ENCODE measurements at places on chromosomes 3 and 15. TPM values are rescaled to one million over a fixed set of nuclear protein-coding genes. Genes with fewer than 3 reads are reported as not detected.

HTR3E gene
- total RNA-seq = not detected

CAPN7 gene
- total RNA-seq = 47.2 TPM

ACKR4 gene
- total RNA-seq = 0.22 TPM

CCR1 gene
- total RNA-seq = not detected

SLC7A14 gene
- total RNA-seq = 0.02 TPM

MKRN2OS gene
- total RNA-seq = not detected

ITIH1 gene
- not detected for total RNA-seq

TARS3 gene
- 12.7 TPM for total RNA-seq

DNA sequence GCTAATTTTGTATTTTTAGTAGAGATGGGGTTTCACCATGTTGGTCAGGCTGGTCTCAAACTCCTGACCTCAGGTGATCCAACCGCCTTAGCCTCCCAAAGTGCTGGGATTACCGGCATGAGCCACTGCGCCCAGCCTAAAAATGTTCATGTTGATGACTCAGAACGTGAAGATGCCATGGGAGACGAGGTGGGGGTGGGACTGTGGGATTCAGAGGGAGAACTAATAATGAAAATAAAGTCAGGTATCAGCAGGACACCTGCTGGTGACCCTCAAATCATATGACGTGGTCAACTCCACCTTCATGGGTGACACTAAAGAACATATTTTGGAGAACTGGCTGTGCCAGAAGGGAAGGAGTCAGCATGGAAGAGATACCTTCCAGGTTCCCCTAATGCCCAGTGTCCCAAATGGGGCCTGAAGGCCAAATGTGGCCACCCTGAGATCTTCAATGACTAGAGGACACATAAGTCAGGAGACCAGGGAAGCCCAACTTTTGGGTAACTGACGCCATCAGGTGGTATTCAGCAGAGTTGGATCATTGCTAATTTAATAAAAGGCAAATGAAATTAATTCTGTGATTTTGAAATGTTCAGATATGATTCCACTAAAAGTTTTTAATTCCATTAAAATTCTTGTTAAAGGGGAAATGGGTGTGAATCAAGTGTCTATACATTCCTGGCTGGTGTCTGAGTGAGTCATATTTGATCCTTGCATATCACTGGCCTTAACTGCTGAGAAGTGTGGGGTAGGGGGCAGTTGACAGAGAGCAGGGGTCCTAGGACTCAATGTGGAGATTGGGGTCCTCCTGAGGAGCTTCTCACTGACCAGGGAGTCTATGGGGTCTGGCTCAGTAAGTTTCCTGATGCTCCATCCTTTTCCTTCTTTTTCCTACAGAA is 88.6 kb upstream of the GSK3B start:
- peak overlapping the region; percentile 73 for H3K27ac ChIP-seq
- no peaks in the 10 kb centered on the region for H3K36me3 ChIP-seq
- peaks cover 23% of the 10 kb centered on the region for H3K4me1 ChIP-seq
- H3K4me3 ChIP-seq = no peak overlapping the region

GRCh38 chr3:71008350-71008935 is 575.1 kb downstream of the FOXP1 start:
- peak overlapping the region; percentile 76 for H3K27ac ChIP-seq
- H3K4me1 ChIP-seq = peaks cover 68% of the 10 kb centered on the region
- no peak for DNase-seq
- H3K27me3 ChIP-seq = no peaks in the 10 kb centered on the region

- H3K27me3 ChIP-seq = no peaks in the 10 kb centered on the region
- H3K27ac ChIP-seq = peak overlapping the region; percentile 1
- DNase-seq = no peak
- peaks cover under 1% of the 10 kb centered on the region for H3K36me3 ChIP-seq
- peaks cover 7% of the 10 kb centered on the region for H3K4me1 ChIP-seq
Observed at GRCh38 chr3:81788610-81789009, 27.2 kb upstream of the GBE1 start.

DNA sequence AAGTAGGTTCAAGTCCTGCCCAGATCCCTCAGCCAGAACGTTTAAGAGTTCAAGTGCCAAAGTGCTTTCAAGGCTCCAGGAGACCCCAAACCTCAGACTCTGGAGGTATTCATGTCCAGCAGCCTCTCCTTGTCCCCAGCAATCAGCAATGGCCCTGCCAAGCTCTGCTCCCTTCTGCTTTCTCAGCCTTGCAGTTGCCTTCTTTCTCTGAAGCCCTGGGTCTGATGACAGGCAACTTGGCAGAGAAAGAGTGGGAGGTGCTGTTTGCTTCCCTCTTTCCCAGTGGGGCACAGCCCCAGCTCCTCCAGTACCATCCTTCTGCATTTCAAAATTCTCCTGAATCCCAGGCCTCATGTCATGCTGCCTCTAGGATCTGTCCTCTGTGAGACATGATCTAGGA is 40.2 kb downstream of the ATP2B2 start:
- peak; percentile 22 for DNase-seq
- peaks cover 50% of the 10 kb centered on the region for H3K27me3 ChIP-seq

DNA sequence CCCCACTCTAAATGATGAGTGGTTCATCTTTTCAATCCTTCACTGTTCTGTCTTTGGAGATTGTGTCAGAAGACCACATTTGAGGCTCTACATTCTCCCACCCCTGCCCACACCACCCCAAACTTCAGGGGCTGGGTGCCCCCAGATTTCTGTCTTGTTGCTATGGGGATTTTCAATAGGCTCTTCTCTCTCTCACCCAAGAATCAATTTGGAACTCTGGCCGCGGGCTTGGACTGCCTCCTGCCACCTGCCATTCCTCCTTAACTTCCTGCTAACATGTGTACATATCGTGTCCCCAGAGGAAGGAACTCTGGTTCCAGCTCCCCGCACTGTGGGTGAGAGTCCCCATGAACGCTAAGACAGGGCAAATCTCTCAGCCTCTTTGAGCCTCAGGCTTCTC is 67.4 kb upstream of the LARS2 start:
- no peak overlapping the region for H3K27ac ChIP-seq
- no peak overlapping the region for H3K4me3 ChIP-seq
- peaks cover 25% of the 10 kb centered on the region for H3K27me3 ChIP-seq
- no peak for DNase-seq

DNA sequence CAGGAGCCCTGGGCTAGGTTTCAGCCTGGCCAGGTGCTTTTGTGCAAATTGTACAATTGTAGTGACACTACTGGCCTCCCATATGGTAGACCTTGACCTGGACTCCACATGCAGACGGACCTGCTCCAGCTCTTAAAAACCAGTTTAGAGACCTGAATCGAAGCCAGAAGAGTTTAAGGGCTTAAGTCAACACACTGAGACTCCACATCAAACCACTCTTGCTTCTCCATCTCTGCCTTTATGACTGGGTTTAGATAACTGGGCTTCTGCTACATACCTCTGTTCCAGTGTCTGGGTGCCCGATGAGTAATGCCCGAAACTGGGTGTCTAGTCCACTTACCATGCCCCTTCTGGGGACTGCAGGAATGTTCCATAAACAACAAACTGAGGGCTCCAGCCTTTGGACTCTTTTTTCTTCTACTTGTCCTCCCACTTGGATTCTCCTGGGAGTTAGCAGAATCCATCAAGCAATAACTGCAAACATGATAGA is 32.8 kb downstream of the TMEM212 start:
- no peak for DNase-seq
- H3K27me3 ChIP-seq = no peaks in the 10 kb centered on the region
- H3K4me3 ChIP-seq = peak overlapping the region; percentile 34
- peak overlapping the region; percentile 96 for H3K27ac ChIP-seq
- H3K4me1 ChIP-seq = peaks cover 72% of the 10 kb centered on the region

GRCh38 chr15:44654858-44655257 is 8.6 kb downstream of the SPG11 start:
- no peak overlapping the region for H3K4me3 ChIP-seq
- no peak for DNase-seq
- peaks cover 28% of the 10 kb centered on the region for H3K36me3 ChIP-seq
- H3K27ac ChIP-seq = no peak overlapping the region

GRCh38 chr15:81254277-81254915 is 57.7 kb downstream of the IL16 start:
- no peak overlapping the region for H3K4me3 ChIP-seq
- DNase-seq = no peak
- H3K27ac ChIP-seq = no peak overlapping the region
- peaks cover 9% of the 10 kb centered on the region for H3K4me1 ChIP-seq

DNA sequence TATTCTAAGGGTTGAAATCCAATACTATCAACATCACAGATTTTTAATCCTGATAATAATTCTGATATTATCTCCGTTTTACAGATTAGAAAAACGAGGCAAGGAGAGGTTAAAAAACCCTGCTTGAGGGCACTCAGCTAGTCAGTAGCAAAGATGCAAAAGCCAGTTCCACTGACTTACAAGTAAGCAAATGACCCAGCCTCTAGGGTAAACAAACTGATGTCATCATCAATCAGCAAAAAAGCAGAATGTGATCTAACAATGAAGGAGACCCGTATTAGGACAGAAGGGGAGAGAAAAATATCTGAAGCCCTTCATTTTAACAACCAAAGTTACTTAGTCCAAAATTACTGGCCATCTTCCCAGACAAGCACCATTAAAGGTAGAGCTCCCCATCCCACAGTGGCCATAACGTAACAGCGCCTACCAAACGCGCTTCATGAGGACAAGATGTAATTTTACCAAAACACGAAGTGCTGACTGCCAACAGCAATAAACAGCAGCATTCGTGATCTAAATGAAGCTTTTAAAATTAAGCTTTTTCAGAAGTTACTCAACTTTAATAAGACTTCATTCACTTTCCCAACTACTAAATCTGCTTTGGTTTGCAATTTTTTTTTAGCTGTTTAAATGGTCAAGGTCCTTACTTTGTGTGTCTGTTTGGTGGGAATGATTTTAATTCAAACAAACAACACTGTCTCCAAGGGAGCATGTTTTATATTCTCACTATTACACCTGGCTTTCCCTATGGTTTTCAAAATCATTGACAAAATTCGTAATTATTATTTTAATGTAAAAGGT is 176.6 kb downstream of the OSBPL10 start:
- H3K4me1 ChIP-seq = peaks cover 16% of the 10 kb centered on the region
- H3K36me3 ChIP-seq = no peaks in the 10 kb centered on the region
- H3K4me3 ChIP-seq = no peak overlapping the region
- DNase-seq = no peak
- no peaks in the 10 kb centered on the region for H3K27me3 ChIP-seq

DNA sequence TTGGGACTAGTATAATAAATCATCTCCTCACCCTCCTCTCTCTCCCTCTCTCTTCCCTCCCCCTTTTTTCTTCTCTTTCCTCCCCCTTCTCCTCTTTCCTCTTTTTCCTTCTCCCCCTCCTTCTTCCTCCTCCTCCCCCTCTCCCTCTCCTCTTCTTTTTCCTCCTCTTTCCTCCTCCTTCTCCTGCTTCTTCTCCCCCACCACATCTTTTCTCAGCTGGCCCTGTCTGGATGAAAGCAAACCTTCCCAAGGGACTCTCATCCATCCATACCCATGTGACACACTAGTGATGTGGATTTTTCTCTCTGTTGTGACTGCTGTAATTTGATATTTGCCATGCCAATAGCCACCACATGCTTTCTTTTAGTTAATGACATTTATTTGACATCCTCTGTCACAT is 127.2 kb downstream of the EBLN2 start:
- no peaks in the 10 kb centered on the region for H3K36me3 ChIP-seq
- H3K4me3 ChIP-seq = no peak overlapping the region
- peaks cover 3% of the 10 kb centered on the region for H3K27me3 ChIP-seq
- DNase-seq = no peak

- no peaks in the 10 kb centered on the region for H3K36me3 ChIP-seq
- H3K27me3 ChIP-seq = no peaks in the 10 kb centered on the region
- no peak overlapping the region for H3K4me3 ChIP-seq
- no peak overlapping the region for H3K27ac ChIP-seq
- H3K4me1 ChIP-seq = peaks cover 13% of the 10 kb centered on the region
Observed at GRCh38 chr15:27084844-27085243, 113.9 kb downstream of the GABRG3 start.

- H3K27ac ChIP-seq = peak overlapping the region; percentile 54
- peak overlapping the region; percentile 44 for H3K4me3 ChIP-seq
- H3K4me1 ChIP-seq = peaks cover 23% of the 10 kb centered on the region
Observed at GRCh38 chr15:36877796-36878683, 222.3 kb downstream of the MEIS2 start.

- H3K4me3 ChIP-seq = no peak overlapping the region
- no peak for DNase-seq
- peaks cover 23% of the 10 kb centered on the region for H3K4me1 ChIP-seq
- H3K27ac ChIP-seq = peak overlapping the region; percentile 34
- no peaks in the 10 kb centered on the region for H3K27me3 ChIP-seq
- H3K36me3 ChIP-seq = peaks cover 3% of the 10 kb centered on the region
Observed at GRCh38 chr3:55795746-55796145, 308.6 kb upstream of the WNT5A start.

DNA sequence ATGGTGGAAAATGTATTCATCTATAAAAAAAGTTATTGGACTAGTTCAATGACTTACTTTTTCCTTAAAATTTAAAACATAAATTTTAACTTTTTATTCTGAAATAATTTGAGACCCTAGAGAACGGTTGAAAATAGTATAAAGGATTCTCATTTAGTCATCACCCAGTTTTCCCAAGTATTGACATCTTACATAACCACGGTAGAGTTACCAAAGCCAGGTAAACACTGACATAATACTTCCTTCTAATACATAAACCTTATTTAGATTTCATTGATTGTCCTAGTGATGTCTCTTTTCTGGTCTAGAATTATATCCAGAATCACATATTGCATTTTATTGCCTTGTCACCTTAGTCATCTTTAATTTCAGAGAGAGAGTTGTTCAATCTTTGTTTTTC is 319.1 kb downstream of the LPP start:
- H3K27ac ChIP-seq = peak overlapping the region; percentile 94
- no peaks in the 10 kb centered on the region for H3K27me3 ChIP-seq
- H3K4me3 ChIP-seq = peak overlapping the region; percentile 31
- peaks cover 5% of the 10 kb centered on the region for H3K36me3 ChIP-seq

DNA sequence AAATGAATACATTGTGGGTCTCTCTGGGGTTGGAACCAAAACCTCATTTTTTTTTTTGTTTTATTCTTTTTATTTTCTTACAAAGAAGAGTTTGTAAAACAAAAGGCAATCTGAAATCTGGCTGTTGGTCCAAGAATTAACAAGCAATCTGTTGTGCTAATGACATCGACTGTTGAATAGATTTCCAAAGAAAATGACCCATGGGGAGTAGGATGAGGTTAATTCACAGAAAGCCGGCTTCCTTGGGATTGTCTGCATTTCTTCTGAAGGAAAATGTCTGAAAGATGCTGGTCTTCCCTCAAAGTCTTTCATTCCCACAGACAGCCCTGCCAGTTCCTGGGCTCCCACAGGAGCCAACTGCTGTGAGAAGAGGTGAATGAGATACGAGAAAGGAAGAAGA is 92.9 kb downstream of the LRRC3B start:
- DNase-seq = no peak
- H3K4me3 ChIP-seq = no peak overlapping the region
- H3K27ac ChIP-seq = no peak overlapping the region
- H3K27me3 ChIP-seq = no peaks in the 10 kb centered on the region

DNA sequence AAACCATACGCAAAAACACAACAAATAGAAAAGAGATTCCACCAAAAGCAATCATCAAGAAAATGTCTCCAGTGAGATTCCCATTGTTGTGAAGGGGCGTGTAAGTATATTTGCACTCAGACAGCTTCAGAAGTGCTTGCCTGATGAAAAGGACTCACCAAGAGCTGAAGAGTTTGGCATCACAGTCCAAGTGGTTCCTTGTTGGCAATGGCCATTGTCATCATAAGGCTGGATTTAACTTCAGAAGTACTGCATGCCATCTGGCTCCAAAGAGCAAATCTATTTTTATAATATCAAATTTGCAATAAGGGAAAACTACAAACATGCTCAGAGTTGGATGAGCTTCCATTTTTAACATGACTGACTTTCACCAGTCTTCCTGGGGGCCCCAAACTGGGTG is 505.3 kb upstream of the NR2F2 start:
- no peak for DNase-seq
- H3K4me3 ChIP-seq = no peak overlapping the region
- H3K27me3 ChIP-seq = no peaks in the 10 kb centered on the region
- no peaks in the 10 kb centered on the region for H3K4me1 ChIP-seq
- no peak overlapping the region for H3K27ac ChIP-seq
- H3K36me3 ChIP-seq = no peaks in the 10 kb centered on the region
